Type B pancreatic cell (in vitro differentiated cells): ENCODE measurements at places on chromosomes 1 and 21. TPM values are rescaled to one million over a fixed set of nuclear protein-coding genes. Genes with fewer than 3 reads are reported as not detected.

DNA sequence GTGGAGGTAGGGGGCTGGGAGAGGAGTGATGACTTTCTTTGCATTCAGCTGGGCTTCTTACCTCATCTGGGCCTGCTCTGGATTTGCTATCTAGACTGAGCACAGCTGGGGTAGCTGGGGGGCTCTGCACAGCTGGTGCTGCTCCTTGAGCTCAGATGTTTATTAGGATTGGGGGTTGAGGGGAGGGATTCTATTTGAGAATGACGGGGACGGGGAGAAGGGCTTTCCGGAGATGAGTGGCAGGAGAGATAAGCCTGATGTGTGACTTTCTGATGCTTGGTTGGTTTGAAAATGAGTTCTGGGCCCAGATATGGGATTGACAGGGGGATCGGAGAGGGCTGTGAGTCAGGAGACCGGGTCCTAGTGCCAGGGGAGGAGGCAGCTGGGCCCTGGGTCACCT is 146.1 kb upstream of the CSF3R start:
- no peak for DNase-seq

- no peak for DNase-seq
Observed at GRCh38 chr1:175072099-175072951, 4.7 kb downstream of the TNN start.

Gene PLCH2
- total RNA-seq = 0.67 and 0.82 TPM in 2 replicates

DNA sequence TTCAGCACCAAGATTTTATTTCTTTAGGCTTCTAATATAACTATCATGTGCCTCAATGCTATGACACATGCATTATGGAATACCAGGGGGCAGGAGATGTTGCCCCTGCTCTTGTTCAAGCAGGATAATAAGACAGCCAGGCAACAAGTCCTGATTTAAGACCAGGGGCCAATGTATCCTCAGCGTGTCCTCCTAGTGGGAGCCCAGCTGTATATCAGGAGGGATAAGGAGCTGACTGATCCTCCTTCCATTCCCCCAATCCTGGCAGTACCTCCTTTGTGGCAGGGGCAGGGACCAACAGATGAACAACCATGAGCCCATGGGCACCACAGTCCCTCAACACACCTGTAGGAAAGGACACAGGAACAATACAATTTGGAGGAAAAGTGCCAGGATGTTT is 29.3 kb downstream of the SORT1 start:
- DNase-seq = no peak

Gene SAMD13
- total RNA-seq = 3.6 and 6.0 TPM in 2 replicates
